ENCODE measurements at places on chromosomes 6 and 20.

- DNase-seq, result no peak
Measured at GRCh38 chr20:17622086-17622850, 52.4 kb downstream of the DSTN start.

GRCh38 chr6:28311139-28311823, 24.7 kb downstream of the ZSCAN31 start:
- DNase-seq, result no peak

DNA sequence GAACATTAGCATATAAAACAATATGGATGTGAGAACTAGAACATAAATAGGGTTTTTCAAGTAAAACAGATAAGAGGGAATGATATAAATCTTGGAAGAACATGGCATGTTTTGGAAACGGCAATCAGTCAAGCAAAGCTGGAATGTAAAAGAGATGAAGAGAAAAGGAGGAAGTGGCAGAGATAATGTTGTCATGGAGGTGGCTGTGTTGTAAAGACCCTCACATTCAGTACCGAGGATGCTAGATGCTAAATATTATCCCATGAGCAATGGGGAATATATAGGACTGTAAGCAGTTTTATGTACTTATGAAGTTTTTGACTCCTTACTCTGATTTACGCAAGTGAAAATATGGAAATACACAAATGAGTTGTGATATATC, 702 bp upstream of the RHAG start:
- DNase-seq, result no peak

GRCh38 chr6:100592929-100593328, 128.2 kb upstream of the SIM1 start:
- no peak for DNase-seq

DNA sequence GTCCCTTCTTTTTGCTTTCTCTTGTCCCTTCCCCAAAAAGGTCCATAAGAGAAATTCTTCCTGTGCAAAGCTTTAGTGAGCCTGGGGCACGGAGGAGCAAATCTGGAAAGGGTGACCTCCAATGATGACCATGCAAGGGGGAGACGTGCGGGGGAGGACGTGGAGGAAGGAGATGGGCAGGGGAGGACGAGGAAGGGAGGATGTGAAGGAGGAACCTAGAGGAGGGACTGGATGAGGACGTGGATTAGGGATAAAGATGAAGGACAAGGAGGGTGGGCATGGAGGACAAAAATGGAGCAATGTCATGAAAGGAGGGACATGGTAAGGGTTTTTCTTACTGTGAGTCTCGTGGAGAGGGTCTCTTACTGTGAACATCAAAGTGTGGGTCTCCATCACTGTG, 139.5 kb downstream of the ERMARD start:
- no peak for DNase-seq

DNA sequence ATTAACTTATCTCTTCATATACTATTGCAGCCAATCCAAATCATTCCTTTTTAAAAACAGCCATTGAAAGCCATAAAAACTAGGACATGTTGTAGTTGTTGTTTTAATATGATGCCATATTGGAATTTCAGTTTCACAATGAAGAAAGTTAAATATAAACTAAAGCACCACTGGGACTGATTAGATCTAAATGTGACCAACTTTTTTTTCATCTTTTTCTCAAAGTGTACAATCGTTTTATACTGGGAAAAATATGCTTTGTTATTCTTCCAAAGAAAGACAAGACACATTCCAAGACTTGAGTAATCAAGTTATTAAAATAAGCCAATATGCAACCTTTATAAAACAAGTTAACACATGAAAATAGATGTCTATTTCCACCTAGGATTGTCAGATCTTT, 68.5 kb downstream of the THEMIS start:
- no peak for DNase-seq

GRCh38 chr20:35607003-35607735, 8.5 kb upstream of the SPAG4 start:
- no peak for DNase-seq

- no peak for DNase-seq
Measured at GRCh38 chr6:16783509-16783908, 22.2 kb upstream of the ATXN1 start.

DNA sequence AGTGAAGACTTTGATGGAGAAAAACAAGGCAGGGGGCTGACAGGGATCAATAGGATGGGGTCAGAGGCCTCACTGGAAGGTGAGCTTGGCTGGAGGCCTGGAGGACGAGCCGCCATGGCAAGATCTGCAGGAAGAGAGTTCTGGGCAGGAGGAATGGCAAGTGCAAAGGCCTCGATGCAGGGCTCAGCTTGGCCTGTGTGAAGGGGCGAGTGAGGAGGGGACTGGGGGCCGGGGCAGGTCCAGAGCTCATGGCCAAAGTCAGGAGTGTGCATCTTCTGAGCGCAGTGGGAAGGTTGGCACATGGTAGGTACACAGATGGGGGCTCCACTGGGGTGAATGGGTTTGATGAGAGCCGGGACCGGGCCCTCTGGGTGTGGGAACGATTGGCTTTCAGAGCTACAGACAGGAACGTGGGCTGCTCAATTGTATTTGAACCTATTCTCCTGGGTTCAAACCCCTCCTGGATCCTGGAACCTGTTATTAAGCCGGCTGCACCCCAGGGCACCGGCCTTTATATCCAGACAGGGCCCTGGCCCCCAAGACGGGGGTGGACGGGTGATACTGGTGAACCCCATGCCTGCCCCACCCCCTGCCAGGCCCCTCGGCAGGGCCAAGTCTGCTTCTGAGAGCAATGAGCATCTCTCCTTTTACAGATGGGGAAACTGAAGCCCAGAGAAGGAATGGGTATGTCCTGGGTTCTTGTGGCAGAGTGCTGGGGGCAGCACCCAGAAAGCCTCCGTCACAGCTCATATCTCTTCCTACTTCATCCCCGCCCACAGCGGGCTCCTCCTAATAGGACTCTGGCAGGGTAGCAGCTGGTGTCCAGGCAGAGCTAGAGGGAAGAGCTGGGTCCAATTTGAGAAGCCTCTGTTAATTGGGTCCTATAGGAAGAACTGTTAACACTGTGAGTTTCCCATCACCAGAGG, 106.1 kb downstream of the CEBPB start:
- DNase-seq, result no peak

DNA sequence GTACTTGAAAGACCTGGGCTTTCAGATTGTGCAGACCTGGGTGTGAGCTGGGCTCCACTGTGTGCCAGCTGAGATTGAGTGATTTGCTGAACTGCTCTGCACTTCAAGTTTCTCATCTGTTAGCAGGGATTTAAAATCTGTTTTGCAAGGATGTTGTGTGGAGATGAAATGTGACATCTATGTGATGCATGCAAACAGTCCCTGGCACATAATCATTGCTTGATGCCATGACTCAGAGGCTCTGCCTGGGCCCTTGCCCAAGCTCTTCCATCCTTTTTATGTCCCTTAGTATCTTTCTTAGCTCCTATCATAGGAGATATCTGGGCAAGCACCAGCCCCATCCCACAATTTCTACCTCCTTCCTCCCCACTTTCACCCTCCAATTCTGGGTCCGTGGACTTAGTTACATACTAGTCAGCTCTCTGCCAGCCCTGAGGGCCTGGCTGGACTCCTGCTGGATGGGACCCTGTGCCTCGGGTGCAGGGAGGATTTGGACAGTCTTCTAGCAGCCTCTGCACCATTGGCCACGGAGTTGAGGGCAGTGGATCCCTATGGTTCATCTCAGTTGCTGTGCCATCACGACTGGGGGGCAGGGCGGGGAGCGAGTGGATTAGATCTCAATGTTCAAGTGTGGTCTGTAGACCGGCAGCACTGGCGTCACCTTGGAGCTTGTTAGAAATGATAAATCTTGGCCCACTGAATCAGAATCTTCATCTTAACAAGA, 103.6 kb downstream of the MAP3K7 start:
- DNase-seq, result no peak

DNA sequence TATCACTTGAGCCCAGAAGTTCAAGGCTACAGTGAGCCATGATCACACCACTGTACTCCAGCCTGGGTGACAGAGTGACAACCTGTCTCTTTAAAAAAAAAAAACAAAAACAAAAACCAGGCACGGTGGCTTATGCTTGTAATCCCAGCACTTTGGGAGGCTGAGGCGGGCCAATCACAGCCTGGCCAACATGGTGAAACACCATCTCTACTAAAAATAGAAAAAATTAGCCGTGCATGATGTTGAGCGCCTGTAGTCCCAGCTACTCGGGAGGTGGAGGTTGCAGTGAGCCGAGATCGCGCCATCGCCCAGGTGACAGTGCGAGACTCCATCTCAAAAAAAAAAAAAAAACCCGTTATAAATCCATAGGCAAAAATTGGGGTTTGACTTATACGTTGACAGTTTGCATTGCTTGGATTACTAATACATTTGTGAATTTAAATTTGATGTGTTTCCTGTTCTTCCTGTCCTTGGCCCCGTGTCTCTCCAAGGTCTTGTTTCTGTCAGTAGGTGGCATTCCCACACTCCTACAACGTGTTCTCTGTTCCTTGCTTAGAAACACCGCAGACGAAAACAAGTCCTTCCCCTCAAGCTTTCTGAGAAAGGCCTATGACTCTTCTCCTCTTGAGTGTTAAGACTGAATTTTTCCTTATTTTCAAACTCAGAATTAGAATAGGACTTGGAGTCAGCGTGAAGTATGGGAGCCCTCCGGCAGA, 147.0 kb downstream of the DTNBP1 start:
- no peak for DNase-seq

GRCh38 chr20:36847009-36847709, 28.8 kb upstream of the TLDC2 start:
- no peak for DNase-seq

DNA sequence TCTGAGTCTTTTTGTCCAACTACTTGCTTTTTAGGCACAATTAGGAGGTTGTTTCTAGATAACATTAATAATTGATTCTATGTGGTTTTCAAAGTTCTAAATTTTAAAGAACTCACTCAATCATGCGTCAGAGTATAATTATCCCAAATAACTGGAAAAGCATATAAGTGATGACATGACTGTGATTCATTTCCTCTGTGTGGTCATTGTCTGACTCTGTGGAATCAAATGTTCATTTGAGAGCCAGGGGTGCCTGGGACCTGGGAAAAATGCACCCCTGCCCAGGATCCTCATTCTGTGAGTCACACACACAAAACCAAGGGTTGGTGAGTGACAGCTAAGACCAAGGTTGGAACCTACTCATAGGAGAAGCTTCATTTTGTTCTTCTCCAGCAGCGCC, 127.1 kb upstream of the MLIP start:
- DNase-seq, result no peak

- DNase-seq, result no peak
Measured at GRCh38 chr6:111646942-111647341, 41.3 kb upstream of the TRAF3IP2 start.

GRCh38 chr20:3728354-3728753, 4.1 kb upstream of the HSPA12B start:
- DNase-seq, result no peak

Data from endothelial cell (in vitro differentiated cells).